SHP77 (cell line): ENCODE measurements at places on chromosomes 4 and X.

GRCh38 chr4:104772849-104773248, 278.2 kb upstream of the CXXC4 start:
- no peak for DNase-seq

- no peak for DNase-seq
Observed at GRCh38 chr4:171256223-171256622, 557.0 kb upstream of the GALNTL6 start.

DNA sequence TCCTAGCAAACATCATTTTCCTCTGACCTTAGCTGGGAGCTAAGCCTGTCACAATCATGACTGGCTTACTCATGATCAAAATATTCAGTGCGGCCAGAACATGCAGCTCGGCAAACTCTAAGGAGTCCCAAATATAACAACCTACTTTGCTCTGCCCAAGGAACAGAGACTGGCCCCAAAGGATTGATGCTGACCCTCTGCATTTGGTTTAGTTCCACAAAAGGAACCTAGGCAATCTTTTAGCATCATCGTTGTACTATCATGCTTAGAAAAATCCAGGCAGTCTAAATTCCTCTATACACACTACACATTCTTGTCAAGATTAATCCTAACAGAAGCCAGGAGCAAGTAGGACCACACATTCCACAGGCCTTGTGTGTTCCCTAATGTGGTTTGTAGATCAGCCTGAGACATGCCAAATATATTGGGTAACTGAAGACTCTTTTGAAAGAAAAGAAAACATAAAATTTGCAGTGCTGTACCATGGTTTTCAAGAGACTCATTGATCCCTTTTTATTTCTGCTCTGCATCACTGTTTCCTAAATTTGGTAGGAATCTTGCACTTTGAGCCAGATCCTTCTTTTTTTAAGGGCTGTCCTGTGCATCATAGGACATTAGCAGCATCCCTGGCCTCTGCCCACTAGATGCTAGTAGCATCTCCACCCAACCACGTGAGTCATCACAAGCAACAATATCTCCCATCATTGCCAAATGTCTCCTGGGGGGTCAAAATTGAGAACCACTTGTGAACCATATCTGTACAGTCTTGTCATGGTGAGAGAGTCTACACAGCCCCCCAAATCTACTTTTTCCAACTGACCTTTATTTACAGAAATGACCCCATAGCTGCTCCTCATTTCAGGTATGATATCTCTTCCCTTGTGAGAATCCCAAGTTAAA, 17.6 kb upstream of the CC2D2A start:
- DNase-seq = no peak

- DNase-seq = no peak
Observed at GRCh38 chr4:44221407-44221806, 227.2 kb downstream of the KCTD8 start.

DNA sequence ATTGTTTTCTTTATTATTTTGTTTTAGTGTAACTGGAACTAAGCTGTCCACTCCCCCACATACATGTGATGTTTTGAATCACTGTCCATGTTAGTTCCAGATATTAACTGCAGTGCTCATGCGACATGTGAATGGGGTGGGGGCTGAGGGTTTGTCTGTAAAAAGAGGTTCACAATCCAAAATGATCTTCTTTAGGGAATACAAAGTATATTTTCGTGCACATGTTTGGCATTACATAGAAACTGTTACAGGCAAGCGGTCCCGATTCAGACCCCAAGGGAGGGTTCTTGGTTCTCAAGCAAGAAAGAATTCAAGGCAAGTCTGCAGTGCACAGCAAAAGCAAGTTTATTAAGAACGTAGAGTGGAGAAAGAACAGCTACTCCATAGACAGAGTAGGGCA, 296.5 kb upstream of the CLNK start:
- no peak for DNase-seq

DNA sequence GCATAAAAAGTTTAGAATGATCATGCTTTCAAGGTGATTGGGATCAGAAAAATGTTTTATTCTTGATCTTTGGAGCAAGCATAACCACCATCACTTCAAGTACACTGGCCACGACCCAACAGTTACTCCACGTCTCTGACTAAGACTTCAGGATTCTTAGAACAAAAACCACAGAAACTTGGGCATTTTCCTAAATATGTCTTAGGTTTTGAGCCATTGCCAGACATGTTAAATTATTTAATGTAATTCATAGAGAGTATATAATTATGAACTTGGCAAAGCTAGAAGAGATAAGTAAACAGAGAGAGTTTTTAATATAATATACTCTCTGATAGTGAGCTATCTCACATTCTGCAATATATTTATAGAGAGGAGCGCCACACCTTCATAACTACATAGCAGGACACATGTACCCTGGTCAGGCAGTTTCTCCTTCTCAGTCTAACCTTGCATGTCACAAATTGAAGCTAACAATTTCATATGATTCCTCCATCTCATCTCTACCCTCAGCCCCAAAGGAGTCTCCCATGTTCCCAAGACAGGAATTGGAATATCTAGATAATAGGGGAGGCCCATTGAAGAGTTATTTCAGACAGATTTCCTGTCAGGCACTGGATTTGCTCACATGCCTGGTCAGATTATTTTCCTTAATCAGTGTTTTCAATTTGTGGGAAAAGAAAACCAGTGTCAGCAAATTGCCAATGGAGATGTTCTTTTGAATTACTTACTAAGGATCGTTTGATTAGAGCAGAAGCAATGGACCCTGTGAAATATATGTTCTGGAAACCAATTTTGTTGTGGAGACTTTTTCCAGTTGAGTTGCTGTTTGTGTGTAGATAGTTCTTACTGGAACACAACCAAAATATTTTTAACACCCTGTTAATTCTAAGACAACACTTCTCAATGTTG, 61.7 kb upstream of the GUCY1A1 start:
- no peak for DNase-seq

GRCh38 chr4:123256901-123257300, 139.7 kb upstream of the SPRY1 start:
- DNase-seq = no peak

- no peak for DNase-seq
Observed at GRCh38 chr4:57710053-57710452, 599.9 kb upstream of the IGFBP7 start.

DNA sequence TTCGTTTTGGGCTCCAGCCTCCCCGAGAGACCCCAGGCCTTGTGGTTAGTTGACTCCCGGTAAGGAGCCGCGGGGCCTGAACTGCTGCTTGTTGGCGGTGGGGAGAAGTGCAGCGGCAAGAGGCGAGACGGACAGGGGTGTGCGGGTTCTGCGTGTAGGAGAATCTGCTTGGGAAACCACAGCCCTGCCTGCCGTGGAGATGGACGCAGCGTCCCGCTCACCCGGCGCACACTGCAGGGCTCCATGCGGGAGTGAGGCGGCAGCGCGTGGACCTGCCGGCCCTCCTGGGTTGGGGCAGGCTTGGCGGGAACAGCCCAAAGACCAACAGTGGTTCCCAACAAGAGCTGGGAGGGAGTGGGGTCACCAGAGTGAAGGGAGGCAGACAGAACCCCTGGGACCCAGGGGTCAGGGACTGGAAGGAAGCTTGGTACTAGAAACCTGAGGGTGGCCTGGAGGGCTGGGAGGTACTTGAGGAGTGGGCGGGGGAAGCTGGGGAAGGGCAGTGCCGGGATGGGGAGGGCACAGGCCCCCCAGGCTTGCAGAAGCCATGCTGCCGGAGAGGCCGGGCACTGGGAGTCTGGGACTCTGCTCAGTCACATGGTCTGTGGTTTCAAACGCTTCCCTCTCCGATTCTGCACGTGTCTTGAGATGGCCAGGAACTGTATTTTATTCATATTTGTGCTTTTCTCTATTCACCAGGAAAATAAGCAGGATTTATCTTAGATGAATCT, 70.8 kb downstream of the RGS12 start:
- no peak for DNase-seq

DNA sequence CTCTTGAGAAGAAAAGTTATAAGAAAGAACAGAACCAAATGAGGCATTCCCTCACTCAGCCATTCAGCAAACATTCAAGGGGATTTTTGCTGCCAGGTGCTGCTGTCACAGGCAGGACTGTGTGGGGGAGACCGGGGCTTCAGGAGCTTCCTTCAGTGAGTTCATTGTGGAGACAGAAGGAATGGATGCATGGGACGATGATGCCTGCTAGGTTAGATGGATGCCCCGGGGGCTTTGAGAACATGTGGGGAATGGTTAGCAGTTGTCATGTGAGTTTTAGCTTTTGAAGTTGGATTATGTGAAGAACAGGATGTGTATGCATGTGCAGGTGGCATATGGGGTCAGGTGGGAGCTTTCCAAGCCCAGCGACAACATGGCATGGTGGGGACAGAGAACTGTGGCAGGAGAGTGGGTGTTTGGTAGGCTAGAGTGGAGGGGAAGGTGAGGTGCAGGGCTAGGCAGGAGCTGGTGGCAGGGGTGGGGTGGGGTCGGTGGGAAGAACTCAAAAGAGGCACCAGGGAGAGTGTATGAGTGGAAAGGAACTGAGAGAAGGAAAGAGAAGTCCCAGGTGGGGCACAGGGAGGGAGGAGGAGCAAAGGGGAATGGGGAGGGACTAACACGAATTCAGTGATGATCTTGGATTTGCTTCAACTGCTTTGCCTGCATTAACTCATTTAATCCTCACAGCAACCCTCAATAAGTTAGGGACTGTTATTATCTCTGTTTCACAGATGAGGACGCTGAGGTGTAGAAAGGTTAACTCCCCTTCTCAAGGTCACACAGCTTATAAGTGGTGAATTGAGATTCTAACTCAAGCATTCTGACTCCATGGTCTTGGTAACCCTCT, 8.4 kb downstream of the DCUN1D4 start:
- DNase-seq = no peak

- no peak for DNase-seq
Observed at GRCh38 chr4:86788826-86789225, 60.4 kb downstream of the SLC10A6 start.

GRCh38 chr4:43242606-43243005, 350.1 kb downstream of the GRXCR1 start:
- DNase-seq = no peak

DNA sequence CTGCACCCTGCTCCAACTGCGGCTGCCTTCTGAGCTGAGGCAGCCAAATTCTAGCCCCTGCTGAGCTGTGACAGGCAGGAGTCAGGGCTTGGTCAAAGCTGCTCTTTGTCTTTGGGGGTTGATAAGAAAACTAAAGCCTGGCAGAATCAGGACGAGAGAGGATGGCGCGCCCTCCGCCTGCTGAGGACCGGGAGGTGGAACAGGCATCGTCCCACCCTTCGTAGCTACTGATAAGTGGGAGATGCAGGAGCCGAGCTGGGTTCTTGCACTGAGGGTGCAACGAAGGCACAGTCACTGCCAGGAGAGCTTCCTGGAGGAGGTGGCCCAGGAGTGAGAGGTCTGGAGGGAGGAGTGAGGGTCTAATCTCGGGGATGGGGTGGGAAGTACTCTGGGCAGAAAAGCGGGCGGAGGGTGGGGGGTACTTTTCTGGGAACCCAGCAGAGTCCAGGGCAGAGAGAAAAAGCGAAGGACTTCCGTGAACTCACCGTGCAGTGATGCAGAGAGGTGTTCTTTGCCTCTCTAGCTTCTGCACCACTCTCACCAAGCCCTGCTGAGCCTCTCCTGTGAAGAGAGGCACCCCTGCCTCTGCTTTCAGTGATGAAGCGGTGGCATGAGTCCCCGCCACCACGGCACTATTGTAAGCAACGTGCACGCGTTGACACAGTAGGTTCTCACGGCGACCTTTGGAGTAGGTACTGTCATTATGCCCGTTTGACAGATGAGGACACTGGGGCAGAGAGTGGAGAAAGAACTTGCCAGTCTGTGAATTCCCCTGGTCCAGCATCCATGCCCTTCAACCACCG, 107.8 kb downstream of the SORCS2 start:
- no peak for DNase-seq

GRCh38 chrX:46642145-46642544, 68.6 kb downstream of the CHST7 start:
- DNase-seq = no peak

- DNase-seq = no peak
Observed at GRCh38 chr4:83011689-83012199, 1.1 kb upstream of the LIN54 start.

GRCh38 chr4:1238676-1239000, 10.3 kb downstream of the CTBP1 start:
- no peak for DNase-seq

DNA sequence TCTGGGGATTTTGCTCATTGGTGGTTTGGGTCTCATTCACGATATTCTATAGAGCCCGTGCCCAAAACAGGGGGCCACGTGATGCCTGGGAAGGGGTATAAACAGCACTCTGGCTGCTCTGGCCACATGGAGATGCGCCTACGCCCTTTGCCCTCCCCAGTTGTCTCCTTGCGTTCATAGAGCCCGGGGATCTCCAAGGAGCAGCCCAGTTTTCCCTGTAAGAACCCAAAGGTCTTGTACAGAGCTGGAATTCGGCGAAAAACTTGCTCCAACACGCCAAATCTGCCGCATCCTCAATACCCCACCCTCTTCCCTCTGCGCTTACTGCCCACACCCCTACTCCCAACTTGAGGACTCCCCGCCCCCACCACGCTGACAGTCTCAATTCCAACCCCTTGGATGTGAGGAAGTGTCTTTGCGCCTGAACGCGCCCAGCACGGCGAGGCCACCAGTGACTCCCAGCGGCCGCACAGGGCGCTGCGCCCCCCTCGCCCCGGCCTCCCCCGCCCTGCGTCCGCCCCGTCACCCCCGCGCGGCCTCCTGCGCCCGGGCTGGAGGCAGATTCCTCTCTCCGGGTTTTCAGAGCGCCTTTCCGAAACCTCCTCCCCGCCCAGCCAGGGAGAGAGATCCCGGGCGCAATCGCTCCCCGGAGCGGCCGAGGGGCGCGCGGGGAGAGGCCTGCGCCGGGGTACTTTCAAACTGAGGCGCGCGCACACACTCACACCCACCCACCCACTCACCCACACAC, at the start of gene NHS:
NHS (plus strand) TSS at position 582 of the 748 bp plus-strand sequence. CDS start 558 bp downstream, outside the sequence.
- DNase-seq = peak; percentile 61

- DNase-seq = no peak
Observed at GRCh38 chr4:7756561-7757355, 182.9 kb downstream of the AFAP1 start.

DNA sequence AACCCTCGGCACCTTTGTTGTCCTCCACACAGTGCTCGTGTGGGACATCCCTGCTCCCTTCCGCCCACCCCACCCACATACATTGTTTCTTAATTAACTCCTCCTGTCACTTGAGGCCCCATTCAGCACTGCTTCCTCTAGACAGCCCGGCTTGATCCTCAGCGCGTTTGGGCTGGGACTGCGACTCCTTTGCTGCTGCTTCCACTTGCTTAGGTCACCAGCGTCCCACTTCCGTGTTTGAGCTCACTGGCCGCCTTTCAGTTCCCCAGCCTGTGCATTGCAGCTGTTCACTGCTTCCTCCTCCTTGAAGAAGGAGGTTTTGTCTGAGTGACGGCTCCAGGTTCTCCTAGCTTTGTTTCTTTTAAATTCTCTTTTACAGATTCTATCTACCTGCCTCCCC, 16.1 kb downstream of the RNF4 start:
- DNase-seq = no peak

GRCh38 chrX:1502853-1503252, 34.1 kb downstream of the P2RY8 start:
- DNase-seq = no peak
